Activated T-helper 17 cell treated with anti-CD3 and anti-CD28 coated beads, Interleukin-2, amount 50 U/mL, for 72 hours (primary cell): ENCODE measurements at places on chromosomes 3 and 15. TPM values are rescaled to one million over a fixed set of nuclear protein-coding genes. Genes with fewer than 3 reads are reported as not detected.
A peak's percentile ranks its signal among the peaks of the same experiment; 100 is the strongest.

GRCh38 chr3:71389191-71389590 lies 194.3 kb downstream of the FOXP1 start:
- no peak for ATAC-seq

GRCh38 chr3:182962166-182962565 lies 18.2 kb downstream of the DCUN1D1 start:
- no peak for ATAC-seq

The HHLA2 gene
- 2.0 TPM for total RNA-seq

DNA sequence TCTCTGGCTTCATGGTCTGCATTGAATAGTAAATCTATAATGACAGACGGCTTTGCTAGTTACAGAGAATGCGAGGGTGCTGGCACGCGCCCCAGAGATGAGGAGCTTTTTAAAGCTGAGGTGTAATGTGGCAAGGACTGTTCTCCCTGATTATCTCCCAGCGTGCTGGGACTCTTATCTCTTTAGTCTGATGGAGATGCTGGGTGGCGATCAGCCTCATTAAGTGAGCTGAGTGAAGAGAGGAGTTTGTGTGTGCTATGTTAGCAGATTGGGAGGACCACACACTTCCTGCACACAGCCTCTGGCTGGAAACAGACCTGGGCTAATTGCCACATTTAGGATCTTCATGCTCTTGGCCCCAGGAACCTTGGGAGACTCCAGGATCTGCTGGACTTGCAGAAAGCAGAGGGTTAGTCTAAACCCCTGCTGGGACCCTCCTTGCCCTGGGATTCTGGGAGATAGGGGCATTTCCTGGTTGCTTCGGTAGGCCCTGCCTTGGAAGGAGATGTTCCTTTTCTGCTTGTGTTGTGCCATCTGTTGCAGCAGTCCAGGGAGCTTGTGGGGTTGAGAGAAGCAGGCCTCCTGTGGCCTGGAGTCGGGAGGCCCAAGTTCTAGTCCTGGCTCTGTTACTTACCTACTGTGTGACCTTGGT lies 15.0 kb downstream of the PDIA5 start:
- ATAC-seq, result no peak

The XIRP1 gene
- 0.99 TPM for total RNA-seq

- no peak for ATAC-seq
Observed at GRCh38 chr15:35115155-35115725, 30.1 kb upstream of the NANOGP8 start.

DNA sequence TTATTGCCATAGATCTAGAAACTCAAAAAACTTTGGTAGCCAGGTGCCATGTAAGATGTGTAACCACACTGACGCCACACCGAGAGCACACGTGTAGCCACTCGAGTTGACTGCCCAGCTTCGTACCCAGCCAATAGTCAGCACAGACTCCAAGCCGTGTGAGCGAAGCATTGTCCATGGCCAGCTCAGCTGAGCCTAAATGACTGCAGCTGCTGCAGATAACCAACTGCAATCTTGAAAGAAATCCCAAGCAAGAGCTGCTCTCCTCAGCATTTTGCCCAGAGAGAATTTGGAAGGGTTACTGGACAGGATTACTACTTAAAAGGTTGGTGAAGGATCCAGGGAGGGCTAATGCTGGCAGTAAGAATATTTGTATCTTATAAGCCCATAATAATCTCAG lies 193.0 kb upstream of the THRB start:
- ATAC-seq, result no peak

The TRIM59 gene
- total RNA-seq, result 41.1 TPM

GRCh38 chr15:67755936-67756335 lies 69.4 kb upstream of the SKOR1 start:
- ATAC-seq, result no peak

GRCh38 chr3:121974601-121975111 lies 47.4 kb downstream of the ILDR1 start:
- ATAC-seq, result no peak

- no peak for ATAC-seq
Observed at GRCh38 chr3:30333143-30333542, 273.3 kb upstream of the TGFBR2 start.

- no peak for ATAC-seq
Observed at GRCh38 chr15:83658430-83659416, 4.8 kb downstream of the ADAMTSL3 start.

The MAP1A gene
- 1.7 TPM for total RNA-seq

GRCh38 chr3:189584645-189585044 lies 46.5 kb upstream of the TP63 start:
- no peak for ATAC-seq

GRCh38 chr3:161325059-161325458 lies 46.3 kb downstream of the SPTSSB start:
- ATAC-seq, result no peak

The RBPMS2 gene
- total RNA-seq, result not detected

The STXBP5L gene
- total RNA-seq, result not detected

The ASB14 gene
- total RNA-seq, result not detected

The KLHDC8B gene
- 3.7 TPM for total RNA-seq

- peak; percentile 61 for ATAC-seq
Observed at GRCh38 chr3:177345973-177346503, 148.8 kb upstream of the TBL1XR1 start.

DNA sequence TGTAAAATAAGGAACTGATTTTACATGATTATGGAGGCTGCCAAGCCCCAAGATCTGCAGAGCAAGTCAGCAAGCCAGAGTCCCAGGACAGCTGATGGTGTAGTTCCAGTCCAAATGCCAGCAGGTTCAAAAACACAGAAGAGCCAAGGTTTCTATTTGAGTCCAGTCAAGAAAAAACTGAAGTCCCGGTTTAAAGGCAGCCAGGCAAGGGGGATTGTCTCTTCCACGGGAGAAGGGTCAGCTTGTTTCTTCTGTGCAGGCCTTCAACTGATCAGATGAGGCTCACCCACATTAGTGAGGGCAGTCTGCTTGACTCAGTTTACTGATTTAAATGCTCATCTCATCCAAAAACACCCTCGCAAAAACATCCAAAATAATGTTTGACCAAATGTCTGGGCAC lies 246.2 kb downstream of the PLCL2 start:
- no peak for ATAC-seq

- peak; percentile 18 for ATAC-seq
Observed at GRCh38 chr15:80404057-80404760, at the start of gene ARNT2. ARNT2 (plus strand) TSS chr15:80404382; CDS start chr15:80404516, 134 bp downstream.

DNA sequence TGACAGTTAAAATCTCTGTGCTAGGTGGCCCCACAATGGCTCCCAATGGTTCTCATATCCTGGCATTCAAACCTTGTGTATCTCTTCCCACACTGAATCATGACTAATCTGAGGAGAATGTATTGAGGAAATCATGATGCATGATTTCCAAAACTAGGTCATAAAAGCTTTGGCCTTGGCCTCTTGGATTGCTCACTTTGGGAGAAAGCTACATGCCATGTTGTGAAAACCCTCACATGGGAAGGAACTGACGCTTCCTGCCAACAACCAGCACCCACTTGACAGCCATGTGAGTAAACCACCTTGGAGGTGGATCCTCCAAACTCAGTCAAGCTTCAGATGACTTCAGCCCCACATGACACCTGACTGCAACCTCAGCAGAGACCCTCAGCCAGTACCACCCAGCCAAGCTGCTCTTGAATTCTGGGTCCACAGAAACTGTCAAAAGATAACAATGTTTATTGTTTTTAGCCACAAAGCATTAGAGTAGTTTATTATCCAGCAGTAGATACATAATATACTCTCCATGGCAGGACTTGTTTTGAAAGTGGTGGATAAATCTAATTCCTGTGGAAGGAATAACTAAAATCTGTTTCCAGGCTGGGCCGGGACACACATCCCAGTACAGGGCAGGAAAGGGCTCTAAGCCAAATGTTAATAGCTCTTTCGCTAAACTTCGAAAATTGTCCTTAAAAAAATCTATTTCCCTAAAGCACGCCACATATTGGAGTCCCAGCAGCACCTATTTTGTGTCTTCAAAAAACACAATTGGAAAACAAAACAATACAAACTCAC lies 1.0 kb upstream of the ZNF620 start:
- ATAC-seq, result peak; percentile 74

The AMIGO3 gene
- total RNA-seq, result 0.29 TPM

DNA sequence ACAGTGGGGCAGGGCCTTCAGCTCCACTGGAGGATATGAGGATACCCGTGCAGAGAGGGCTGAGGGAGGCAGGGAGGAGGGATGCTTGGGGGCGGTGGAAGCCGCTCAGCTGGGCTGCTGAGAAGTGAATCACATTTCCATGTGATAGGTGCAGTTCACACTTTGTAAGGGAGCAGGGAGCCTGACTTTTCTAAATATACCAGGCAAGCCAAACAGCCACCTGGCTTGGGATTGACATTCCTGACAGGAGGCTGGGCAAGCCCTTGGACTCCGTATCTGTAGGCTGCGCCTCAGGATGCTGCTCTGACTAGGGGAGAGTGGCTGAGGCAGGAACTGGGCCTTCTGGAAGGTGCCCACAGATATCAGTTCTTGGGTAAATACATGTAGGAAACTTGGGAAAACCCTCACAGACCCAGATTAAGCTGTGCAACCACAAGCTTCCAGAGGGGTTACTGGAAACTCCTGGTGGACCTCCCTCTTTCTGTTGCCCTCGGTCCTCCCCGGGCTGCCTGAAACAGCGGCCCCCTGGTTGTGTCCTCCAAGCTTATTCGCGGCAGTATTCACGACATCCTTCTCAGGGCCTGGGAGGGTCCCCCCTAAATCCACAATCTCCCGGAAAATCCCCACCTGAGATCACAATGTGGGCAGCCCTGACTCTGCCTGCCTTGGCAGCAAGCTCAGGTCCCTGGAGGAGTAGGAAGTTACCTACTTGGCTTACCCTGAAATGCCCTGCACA lies 33.0 kb upstream of the ADCY5 start:
- no peak for ATAC-seq

GRCh38 chr3:62940771-62941563 lies 65.8 kb upstream of the CADPS start:
- ATAC-seq, result no peak

GRCh38 chr3:128294999-128295468 lies 141.8 kb downstream of the EEFSEC start:
- no peak for ATAC-seq

DNA sequence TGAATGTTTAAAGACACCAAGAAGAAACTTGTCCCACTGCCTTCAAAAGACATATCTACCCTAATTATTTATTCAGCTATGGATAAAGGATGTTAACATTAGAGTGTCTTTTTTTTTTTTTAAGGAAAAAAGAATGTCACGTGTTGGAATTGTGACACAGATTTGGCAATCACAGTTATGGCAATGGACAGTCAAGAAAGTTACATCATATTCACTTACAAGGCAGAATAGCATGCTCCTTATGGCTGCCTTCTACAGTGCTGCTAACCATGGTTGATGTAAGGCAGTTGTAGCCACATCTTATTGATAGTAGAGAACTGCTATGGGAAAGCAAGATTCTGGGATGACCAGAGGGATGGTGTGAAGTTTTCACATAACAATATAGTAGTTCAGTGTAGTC lies 128.8 kb upstream of the ZBTB20 start:
- ATAC-seq, result no peak

The SCN11A gene
- 0.22 TPM for total RNA-seq

The EAF2 gene
- total RNA-seq, result 20.8 TPM

DNA sequence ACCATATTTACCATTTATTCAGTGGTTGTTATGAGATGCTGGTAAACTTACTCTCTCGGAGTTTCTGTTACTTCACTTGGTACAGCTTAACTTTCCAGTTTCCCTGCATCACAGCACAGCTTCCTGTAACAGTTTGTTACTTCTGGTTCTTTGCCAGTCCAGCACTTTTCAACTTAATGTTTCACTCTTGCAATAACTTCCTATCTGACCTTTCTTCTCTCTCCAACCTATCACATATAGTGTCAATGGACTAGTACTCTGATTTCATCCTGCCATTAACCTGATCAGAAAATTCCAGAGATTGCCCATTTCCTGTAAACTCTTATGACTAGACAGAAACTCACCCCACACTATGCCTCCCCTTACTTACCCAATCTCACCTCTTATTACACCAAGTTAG lies 3.9 kb upstream of the ATP11B start:
- no peak for ATAC-seq

The MYD88 gene
- 57.0 TPM for total RNA-seq
